Lung microvascular endothelial cell (primary cell): ENCODE measurements at places on chromosomes 16 and 17. TPM values are rescaled to one million over a fixed set of nuclear protein-coding genes. Genes with fewer than 3 reads are reported as not detected.

SGSH gene
- 8.5 and 9.2 TPM in 2 replicates for total RNA-seq

KCTD19 gene
- not detected in 2 replicates for total RNA-seq

HBA2 gene
- total RNA-seq: not detected in 2 replicates

ELMO3 gene
- total RNA-seq: 0.44 and 0.99 TPM in 2 replicates

XAF1 gene
- total RNA-seq: 0.79 and 2.6 TPM in 2 replicates

SLC52A1 gene
- under 0.01 and 0.22 TPM in 2 replicates for total RNA-seq

ADAT1 gene
- 43.2 and 56.9 TPM in 2 replicates for total RNA-seq

FOXC2 gene
- total RNA-seq: 1.5 and 1.8 TPM in 2 replicates

GRCh38 chr17:68424861-68425260 is 32.4 kb downstream of the WIPI1 start:
- no peak for DNase-seq

DNA sequence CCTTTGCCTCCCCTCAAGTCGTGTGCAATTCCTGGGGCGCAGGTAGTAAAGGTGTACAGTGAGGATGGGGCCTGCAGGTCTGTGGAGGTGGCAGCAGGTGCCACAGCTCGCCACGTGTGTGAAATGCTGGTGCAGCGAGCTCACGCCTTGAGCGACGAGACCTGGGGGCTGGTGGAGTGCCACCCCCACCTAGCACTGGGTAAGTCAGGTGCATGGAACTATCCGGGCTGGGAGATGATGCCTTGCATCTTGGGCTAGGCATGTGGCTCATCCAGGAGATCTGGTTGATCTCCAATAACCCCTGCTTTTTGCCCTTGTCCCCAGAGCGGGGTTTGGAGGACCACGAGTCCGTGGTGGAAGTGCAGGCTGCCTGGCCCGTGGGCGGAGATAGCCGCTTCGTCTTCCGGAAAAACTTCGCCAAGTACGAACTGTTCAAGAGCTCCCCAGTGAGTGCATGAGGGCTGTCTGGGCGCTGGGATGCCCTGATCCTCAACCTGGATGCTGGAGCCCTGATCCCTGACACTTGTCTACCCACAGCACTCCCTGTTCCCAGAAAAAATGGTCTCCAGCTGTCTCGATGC is 5.2 kb downstream of the GRB7 start:
- DNase-seq: no peak

- peak; percentile 72 for DNase-seq
Measured at GRCh38 chr17:66431910-66432309, 129.5 kb downstream of the PRKCA start.

GRCh38 chr16:69724981-69725479 is 1.3 kb downstream of the NQO1 start:
- DNase-seq: no peak

GRCh38 chr17:77167472-77168306 is 26.9 kb downstream of the SEC14L1 start:
- DNase-seq: no peak

DNA sequence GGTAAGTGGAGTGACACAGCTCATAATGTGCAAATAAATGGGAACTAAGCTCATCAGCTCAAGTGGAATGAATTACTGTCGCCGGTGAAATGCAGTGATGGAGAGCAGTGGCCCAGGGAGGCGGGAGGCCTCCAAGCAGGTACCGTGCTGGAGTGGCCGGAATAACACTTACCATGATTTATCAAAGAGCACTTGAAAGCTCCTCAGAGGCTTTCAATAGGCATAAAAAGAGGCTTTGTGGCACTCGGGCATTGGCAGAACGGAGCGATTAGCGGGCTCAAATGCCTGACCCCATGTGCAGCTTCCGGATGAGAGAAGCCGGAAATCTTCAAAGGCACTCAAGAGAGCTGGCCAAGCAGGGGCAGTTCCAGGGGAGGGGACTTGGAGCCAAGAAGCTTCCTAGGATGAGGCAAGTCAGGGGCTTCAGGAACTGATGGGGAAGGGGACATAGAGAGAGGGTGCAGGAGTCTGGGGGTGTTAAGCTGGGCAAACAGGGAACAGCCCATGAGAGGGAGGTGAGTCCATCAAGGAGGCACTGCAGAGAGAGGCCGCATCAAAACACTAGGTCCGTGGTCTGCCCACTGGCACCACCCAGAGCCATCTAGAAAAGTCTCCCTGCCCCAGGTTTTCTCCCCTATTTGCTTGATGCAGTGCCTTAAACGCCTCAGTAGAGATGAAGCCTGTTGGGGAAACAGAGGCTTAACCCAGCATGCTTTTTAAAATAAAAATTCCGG is 144.0 kb upstream of the IRX6 start:
- no peak for DNase-seq

DNA sequence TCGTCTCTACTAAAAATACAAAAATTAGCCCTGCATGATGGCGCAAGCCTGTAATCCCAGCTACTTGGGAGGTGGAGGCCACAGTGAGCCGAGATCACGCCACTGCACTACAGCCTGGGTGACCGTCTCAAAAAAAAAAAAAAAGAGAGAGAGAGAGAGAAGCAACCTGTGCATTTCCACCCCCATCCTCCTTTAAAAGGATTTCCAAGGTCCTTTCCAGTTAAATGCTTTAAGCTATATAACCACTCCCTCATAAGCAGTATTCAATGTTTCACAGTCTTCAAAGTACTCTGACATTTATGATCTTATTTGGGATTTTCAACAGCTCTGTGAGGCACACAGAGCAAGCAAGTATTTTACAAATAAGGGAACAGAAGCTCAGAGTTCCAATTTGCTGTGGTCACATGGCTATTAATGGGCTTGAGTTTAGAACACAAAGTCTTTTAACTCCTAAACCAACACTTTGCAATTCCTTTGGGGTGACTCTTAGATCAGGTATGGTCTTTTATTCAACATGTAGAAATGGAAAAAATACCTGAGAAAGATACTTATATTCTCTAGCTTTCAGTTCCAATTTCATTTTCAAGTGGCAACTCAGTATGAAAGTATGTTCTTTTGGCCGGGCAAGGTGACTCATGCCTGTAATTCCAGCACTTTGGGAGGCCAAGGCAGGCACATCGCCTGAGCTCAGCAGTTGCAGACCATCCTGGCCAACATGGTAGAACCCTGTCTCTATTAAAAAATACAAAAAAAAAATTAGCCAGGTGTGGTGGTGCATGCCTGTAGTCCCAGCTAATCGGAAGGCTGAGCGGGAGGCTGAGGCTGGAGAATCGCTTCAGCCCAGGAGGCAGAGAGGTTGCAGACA is 31.3 kb downstream of the SPOP start:
- DNase-seq: peak; percentile 11

- no peak for DNase-seq
Measured at GRCh38 chr17:55441544-55441943, 19.9 kb upstream of the MMD start.

DNA sequence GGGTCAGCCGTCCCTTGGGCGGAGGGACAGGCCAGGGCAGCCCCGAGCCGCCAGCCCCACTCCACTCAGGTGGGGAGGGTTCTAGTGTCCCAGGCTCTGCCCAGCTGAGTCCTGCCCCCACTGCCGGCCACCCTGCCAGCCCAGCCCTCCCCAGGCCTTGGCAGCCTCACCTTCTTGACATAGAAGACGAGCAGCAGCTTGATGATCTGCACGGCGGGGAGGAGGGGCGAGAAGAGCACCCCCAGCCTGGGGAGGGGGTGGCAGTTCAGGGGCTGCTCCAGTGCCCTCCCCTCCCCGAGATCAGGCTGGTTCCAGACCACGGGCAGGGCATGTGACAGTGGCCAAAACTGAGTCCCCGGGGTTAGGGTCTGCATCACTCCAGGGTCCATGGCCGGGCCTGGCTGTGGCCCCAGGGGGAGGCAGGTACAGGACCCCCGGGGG is 9.7 kb downstream of the TMC6 start:
- no peak for DNase-seq

DNA sequence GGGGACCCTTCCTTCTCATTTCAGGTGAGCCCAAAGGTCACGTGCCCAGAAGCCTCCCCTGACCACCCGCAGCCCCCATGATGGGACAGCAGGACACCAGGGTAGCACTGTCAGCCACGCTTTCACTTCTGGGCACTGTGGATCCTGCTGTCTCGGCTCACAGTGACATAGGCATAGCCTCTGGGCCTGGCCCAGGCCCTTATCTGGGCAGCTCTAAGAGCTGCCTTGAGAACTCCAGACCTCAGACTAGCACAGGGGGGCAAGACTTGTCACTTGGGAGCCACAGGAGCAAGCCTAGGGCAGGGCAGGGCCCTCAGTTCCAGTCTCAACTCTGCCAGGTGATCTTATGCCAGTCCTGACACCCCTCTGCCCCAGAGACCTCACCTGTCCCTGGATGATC is 4.7 kb downstream of the NATD1 start:
- DNase-seq: no peak

DNA sequence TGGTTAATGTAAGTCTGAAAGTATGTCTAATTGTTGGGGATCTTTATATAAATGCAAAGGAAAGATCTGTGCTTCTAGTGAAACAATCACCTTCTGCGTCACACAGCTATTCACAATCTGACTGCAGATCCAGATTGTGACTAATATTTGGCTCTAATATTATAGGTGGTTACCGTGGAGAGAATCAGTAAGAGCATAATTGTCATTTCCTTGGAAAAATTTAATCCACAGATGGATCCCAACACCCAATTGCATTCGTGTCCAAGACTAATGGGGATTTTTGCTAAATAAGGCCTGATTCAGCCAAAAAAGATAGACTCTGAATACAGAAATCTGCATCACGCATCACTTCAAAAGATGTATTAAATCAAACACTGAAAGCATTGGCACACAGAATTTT is 2.7 kb upstream of the KCNJ2 start:
- peak; percentile 54 for DNase-seq

DNA sequence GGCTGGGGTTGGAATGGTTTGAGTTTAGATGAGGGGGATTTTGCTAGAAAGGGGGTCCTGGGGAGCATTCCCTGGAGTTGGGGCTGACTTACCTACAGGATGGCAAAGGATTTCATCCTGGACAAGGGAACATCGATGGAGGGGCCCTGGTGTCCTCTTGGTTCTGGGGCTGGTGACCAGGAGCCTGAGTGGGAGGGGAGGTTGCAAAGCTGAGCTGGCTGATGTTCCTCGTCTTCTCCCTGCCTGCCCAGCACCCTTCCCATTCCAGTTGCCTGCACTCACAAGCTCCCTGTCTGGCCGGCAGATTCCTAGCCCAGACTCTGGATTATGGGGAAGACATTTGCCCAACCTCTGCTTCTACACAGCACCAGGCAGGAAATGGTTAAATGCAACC is 37.2 kb downstream of the ITGAE start:
- no peak for DNase-seq

DNA sequence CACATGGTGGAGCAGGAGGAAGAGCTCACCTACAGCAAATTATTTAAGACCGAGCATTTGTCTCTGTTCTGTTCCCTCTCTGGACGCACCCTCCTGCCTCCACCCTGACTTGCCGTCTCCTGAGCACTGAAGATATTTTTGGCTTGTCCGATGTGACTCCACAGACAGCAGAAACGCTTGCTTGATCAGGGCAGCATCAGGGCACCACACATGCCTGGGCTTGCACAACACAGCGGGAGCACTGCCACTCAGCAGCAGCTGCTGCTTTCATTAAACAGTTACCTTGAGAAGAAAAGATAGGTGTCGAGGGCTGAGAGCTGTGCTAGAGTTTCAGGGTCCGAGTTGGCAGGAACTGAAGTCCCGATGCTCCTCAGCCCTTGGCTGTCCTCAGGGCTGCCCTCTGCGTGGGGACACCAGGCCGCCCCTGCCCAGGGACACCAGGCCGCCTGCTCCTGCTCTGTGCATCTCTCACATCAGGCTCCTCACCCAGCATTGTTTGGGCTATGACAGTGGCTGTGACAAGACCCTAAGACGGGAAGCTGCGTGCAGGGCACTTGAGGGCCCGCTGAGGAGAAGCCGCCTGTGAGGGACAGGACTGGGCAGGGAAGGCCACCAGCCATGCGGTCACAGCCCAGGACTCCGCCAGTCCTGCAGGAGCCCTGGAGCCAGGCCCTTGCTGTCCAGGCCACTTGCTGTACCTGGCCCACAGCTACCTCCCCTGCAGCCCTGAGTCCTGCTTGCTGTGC is 21.3 kb upstream of the CDH15 start:
- no peak for DNase-seq

GRCh38 chr16:77322757-77323156 is 112.1 kb downstream of the ADAMTS18 start:
- DNase-seq: no peak

DNA sequence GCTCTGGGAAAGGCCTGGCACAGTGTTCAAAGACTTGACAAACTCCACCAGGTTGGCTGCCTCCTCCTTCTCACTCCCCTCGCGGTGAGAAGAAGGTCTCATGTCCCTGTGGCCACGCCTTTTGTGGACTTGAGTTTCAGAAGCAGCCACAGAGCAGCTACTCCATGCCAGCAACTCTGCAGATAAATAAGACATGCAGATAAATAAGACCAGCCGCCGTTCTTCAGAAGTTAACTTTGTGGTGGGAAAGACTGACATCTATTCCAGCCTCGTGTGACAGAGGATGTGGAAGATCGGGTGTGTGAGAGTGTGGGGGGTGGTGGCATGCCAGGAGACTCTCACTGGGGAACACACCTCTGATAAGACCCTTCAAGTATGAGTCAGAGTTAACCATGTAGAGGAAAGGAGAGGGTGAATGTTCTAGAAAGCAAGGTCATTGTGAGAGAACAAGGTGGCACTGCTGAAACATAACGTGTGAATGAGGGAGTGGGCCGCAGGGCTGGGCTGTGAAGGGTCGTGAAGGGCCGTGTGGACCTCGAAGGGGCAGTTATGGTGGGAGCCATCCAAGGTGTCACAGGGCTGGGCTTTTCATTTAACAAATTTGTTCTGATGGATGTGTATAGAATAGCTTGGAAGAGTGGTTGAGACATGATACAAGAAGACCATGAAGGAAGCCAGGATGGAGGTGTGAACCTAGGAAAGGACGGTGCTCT is 830 bp downstream of the SPACA3 start:
- no peak for DNase-seq

DNA sequence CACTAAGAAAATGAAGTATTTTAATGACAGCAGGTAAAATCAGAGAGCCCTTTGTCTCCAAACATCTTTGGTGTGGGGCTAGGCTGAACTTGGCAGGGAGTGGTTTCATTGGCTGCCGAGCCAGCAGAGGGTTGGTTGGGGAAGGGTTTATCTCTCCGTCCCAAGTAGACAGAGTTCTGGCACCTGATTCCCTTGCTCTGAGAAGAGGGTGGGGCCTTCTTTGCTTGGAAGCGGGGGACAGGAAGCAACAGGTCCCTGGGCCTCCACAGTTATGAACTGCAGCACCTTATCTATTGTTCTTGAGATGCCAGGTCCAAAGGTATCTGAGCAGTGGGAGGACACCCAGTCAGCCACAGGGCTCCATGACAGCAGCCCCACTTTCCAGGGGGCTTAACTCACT is 12.3 kb upstream of the CDH1 start:
- no peak for DNase-seq

- no peak for DNase-seq
Measured at GRCh38 chr17:73293480-73293911, 18.3 kb downstream of the CDC42EP4 start.

- no peak for DNase-seq
Measured at GRCh38 chr16:48405907-48406306, 20.7 kb upstream of the SIAH1 start.
